ENCODE measurements at places on chromosomes 6 and 20.

DNA sequence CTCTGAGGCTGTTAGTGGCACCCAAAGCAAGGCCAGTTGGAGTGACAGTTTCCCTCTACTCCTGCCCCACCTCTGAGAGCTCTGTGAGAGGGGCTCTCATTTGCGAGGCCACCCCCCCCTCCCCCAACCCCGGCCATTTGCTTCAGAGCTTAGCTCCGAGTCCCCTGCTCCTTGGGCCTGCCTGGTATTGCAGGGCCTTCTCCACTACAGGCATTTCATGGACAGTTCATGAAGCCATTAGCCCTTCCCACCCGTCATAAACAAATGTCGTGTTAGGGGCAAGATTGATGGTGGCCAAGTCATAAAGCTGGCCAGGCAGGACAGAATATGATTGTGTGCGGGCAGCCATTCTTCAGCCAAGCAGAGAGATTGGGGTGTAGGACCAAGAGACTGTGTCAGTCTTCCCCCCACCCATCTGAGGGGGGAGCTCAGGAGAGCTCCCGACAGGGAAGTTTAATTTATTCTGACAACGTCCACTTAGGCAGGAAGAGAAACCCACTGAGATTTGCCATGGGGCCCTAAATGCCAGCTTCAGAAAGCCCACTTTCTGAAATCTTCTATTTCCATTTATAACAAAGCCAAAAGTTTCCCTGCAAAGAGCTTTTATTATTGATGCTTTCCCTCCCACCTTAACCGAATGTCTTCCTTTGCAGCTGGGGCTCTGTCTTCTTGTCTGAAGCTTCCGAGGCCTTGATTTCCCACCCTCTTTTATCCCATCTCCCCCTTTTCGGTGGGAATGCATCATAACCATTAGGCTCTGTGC lies 7.2 kb downstream of the FOXC1 start:
- DNase-seq: no peak

GRCh38 chr6:119077643-119078375 lies 655 bp downstream of the FAM184A start:
- DNase-seq: no peak

GRCh38 chr20:56422824-56423189 lies 10.7 kb downstream of the CASS4 start:
- DNase-seq: no peak

DNA sequence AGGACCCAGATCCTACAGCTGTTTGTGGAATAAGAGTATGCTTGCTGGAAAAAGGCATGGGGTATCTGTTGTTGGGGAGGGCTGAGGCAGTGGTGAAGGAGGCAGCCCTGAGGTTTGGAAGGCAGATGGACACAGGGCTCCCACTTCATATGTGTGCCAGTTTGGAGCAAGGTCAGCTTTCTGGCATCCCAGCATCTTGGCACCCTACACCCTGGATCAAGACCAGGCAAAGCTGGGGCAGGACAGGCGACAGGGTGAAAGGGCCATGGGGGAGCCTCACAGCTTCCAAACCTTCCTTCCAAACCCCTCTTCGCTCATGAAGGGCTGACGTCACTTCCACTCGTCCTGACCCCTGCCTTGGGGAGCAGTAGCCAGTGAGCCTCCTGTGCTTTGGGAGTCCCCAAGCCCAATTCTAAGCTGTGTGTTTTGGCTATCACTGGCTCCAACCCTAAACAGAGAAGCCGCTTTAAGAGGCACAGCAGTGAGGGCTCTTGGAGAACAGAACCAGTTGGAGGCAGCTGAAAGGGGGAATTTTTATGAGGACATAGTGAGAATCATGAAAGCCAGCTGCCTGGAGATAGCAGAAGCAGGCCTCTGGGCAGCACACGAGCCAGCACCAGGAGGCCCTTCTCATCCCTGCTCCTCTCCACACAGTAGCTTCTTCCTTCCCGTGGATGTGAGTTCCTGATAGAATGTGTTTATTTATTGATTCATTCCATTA lies 448.6 kb upstream of the CDH4 start:
- no peak for DNase-seq

- no peak for DNase-seq
Measured at GRCh38 chr6:72740135-72740534, 118.3 kb downstream of the KCNQ5 start.

DNA sequence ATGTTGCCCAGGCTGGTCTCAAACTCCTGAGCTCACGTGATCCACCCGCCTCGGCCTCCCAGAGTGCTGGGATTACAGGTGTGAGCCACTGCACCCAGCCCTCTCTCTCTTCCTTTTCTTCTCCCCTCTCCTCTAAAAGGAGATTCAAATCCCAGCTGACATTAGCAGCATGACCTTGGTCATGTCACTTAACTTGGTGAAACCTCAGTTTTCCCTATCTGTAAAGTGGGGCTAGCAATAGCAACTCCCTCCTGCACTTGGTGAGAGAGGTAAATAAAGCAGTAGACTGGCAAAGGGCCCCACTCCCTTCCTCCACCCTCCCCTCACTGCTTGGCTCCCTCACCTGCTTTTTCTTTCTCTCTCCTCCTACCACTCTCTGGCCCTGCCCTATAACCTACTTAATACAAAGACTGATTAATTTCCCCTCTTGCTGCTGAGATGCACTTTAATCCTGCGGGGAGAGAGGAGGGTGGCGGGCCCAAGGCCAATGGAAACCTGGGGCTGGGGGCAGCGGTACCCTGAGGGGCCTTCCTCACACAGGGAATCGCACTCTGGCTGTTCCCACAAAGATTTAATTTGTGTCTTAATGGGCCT lies 54.2 kb upstream of the ZFAND3 start:
- no peak for DNase-seq

- no peak for DNase-seq
Measured at GRCh38 chr6:170416303-170416702, 109.7 kb downstream of the FAM120B start.

GRCh38 chr20:62405981-62406513 lies 1.0 kb downstream of the CABLES2 start:
- DNase-seq: no peak

- no peak for DNase-seq
Measured at GRCh38 chr6:75490706-75491105, 2.9 kb downstream of the FILIP1 start.

DNA sequence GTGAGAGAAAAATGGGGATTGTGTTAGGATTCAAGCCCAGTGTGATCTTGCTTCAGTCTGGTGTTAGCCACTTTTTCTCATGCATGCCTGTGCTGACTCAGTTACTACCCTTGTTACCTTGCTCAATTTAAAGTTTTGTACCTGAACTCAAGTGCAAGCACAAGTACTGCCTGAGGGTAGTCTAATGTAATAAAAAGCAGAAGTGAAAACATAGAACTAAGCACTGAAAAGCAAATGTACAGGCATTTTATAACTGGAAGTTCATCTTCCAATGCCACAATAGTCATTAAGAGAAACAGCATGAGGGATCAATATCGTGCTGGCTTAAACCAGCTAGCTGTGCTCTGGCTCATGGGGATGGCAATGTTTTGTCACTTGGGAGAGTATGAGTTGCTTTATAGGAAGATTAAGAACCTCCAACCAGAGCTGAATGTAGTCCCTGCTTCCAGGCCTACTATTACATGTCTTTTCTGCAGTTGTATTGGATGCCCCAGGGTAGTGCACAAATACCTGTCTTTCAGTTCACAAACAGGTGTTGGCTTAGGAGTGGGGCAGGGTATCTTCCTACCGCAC lies 48.7 kb downstream of the SLC35F1 start:
- no peak for DNase-seq

GRCh38 chr6:116034327-116034726 lies 26.4 kb downstream of the FRK start:
- no peak for DNase-seq

DNA sequence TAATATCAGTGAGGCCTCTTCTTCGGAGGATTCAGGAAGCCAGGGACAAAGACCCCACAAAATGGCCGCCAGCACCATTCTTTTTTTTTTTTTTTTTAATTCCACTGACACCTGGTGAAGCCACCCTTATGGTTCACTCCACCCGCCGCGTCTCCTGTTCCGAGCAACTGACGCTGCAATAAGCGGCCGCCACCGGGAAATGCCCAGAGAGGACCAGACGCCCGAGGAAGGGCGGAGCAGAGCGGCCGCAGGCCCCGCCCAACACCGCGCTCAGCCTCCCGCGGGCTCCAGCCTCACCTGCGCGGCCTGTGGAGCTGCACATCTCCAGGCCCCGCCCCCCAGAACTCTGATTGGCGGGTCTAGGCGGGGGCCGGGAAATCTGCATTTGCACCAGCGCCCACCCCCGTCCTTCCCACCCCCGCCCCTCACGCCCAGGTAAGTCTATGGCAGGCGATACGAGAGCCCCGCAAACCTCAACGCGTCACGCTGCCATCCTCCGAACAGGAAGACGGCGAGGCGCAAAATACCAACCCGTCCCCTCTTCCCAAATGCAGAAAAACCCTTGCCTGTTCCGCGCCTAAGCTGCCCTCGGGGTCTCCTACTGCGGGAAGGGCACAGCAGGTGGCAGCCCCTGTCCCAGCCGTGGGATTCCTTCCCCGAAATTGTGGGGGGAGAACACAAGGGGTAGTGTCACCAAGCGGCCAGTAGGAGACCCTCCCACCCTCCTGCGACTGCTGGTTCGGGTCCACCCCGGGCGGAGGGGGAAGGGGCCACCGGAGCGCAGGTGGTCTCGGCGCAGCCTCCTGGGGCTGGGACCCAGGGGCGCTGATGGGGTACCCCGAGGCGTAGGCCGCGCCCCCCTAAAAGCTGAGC lies 960 bp downstream of the ATP9A start:
- DNase-seq: peak; percentile 23

GRCh38 chr20:53752971-53753879 lies 159.6 kb upstream of the ZNF217 start:
- no peak for DNase-seq

DNA sequence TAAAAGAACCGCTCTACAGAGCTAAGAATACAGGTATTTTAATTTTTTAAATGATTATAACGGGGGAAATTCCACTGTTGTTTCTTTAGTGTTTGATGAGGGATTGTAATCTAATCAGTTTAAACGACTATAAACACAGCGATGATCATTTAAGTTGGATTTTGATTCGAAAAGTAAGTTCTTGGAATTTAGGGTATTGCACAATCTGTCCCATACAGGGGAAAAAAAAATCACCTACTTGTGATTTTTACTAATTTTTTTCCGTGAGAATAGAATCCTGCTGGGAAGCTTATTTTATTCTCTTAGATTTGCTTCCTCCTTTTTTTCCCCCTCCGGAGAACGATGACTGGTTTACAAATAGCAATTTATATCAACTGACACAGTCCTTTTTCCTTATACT lies 108.0 kb downstream of the LAMA2 start:
- DNase-seq: no peak

DNA sequence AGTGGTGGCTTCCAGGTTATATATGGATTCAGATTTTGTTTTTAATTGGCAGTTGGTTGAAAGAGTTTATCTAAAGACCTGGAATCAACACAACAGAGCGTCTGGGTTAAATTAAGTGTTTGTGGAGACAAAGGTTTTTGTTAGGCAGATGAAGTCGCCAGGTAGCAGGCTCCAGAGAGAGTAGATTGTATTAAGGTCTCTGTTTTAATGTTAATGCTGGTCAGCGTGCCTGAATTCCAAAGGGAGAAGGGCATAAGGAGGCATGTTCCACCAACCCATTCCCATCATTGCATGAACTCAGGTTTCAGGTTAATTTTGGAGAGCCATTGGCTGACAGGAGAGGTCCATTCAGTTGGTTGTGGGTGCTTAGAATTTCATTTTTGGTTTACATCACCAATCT lies 744.1 kb upstream of the GJE1 start:
- DNase-seq: no peak

GRCh38 chr6:85250586-85251220 lies 199.2 kb upstream of the NT5E start:
- DNase-seq: no peak

- no peak for DNase-seq
Measured at GRCh38 chr6:169520104-169520503, 181.7 kb downstream of the WDR27 start.

Measured in RKO (cell line).